NCI-H524 treated with DMSO at 0.1 percent for 48 hours (cell line): ENCODE measurements at places on chromosomes 5 and 9.

DNA sequence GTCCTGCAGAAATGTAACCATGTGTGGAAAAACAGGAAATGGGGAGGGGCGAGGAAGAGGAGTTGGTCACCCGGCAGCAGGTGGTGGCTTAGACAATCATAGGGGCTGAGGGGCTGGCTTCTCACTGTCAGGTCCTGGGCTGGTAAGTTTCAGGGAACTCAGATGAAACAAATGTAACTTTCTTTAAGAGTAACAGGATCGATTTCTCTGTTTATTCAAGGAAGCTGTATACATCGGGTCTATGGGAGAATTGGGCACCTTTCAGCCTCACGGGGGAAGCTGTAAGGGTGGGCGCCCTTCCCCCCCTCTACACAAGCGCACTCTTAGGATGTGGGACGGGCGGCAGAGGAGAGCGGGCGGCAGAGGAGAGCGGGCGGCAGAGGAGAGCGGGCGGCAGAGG lies 104.3 kb upstream of the SIMC1 start:
- DNase-seq: no peak

- no peak for DNase-seq
Measured at GRCh38 chr5:10161778-10162177, 87.9 kb downstream of the ATPSCKMT start.

- no peak for DNase-seq
Measured at GRCh38 chr5:93532370-93532769, 48.6 kb downstream of the NR2F1-AS1 start.

- no peak for DNase-seq
Measured at GRCh38 chr5:88833371-88834130, 49.4 kb downstream of the MEF2C start.

GRCh38 chr5:92749943-92750342 lies 831.1 kb downstream of the NR2F1-AS1 start:
- no peak for DNase-seq

DNA sequence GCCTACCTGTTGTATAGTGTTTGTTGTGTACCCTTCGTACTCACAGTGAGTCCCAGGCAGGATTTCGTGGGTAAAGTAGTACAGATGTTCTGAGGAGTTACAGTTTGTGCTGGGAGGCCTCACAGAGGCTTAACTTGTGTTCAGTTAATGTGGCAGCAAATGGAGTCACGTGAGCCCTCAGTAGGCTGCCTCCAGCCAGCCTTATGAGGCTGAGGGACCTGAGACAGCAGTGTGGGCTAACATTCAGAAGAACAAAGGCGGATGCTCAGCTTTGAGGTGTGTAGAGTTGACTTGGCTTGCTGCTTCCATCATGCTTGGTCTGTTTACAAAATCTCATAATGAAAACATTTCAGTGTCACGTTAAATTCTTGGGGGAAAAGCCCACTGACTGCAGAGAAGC lies 118.1 kb downstream of the TRIO start:
- no peak for DNase-seq

DNA sequence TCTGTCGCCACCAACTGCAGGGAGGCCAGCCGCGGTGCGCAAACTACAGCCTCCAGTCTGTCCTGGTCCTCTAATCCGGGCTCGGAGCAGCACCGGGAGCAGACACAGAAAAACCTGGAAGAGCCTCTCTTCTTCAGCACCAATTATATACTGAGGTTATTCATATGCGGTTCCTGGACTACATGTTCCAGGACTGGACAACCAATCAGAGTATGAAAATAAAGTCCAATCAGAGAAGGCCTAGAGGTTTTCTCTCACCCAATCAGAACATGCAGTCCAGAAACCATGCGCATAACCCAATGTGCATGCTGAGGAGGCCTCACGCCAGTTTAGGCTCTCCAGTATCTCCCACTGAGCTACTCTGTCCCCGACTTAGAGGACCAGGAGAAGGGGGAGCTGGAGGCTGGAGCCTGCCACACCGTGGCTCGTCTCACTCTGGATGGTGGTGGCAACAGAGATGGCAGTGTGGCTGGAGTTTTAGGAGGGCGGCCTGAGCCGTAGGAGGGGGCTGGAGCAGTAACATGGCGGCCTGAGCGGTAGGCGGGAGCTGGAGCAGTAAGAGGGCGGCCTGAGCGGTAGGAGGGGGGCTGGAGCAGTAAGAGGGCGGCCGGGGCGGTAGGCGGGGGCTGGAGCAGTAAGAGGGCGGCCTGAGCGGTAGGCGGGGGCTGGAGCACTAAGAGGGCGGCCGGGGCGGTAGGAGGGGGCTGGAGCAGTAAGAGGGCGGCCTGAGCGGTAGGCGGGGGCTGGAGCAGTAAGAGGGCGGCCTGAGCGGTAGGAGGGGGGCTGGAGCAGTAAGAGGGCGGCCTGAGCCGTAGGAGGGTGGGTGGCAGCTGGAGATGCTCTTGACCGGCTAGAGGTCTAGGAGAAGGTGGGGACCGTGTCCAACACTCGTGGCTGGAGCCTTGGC lies 20.4 kb upstream of the TRIM52 start:
- DNase-seq: no peak

DNA sequence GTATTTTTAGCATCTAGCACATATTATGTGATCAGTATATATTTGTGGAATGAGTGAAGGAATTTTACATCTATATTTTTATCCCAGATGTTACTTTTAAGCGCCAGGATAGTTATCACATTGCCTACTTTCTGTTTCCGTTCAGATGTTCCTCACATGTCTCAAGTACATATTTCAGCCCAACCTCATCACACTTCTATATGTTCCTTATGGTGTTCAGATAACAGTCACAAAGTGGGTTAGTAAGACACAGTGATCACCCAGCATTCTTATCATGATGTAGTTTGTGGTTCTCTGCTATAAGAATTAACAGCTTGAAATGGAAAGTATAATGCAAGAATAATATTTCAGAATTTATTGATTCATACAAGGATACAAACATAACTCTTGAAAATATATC lies 170.0 kb upstream of the RASA1 start:
- DNase-seq: no peak
